ENCODE measurements at places on chromosomes 16 and 17.

DNA sequence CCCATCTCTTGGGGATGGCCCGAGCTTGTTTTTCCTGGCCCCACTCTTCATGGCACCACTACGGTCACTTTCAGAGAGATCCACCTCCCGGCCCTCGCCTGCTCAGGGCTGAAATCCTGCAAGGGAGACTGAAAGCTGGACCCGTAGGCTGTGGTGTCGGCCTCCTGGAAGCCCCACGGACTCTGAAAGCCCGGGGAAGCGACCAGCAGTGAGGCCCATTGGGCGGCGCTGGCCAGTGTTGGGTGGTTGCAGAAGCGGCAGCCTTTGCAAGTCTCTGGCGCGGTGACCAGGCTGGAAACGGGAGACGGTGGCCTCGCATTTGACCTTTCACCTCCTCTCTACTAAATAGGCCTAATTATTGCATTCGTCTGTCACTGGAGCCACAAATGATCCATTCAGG lies 186.0 kb upstream of the FOXF1 start:
- no peak for DNase-seq

GRCh38 chr17:82696916-82697807 lies 1.3 kb downstream of the RAB40B start:
- DNase-seq: no peak

- DNase-seq: no peak
Observed at GRCh38 chr16:81198635-81199034, 39.9 kb upstream of the BCO1 start.

GRCh38 chr16:47778106-47778801 lies 317.1 kb downstream of the PHKB start:
- DNase-seq: no peak

GRCh38 chr17:78572239-78573205 lies 4.7 kb downstream of the DNAH17 start:
- no peak for DNase-seq

DNA sequence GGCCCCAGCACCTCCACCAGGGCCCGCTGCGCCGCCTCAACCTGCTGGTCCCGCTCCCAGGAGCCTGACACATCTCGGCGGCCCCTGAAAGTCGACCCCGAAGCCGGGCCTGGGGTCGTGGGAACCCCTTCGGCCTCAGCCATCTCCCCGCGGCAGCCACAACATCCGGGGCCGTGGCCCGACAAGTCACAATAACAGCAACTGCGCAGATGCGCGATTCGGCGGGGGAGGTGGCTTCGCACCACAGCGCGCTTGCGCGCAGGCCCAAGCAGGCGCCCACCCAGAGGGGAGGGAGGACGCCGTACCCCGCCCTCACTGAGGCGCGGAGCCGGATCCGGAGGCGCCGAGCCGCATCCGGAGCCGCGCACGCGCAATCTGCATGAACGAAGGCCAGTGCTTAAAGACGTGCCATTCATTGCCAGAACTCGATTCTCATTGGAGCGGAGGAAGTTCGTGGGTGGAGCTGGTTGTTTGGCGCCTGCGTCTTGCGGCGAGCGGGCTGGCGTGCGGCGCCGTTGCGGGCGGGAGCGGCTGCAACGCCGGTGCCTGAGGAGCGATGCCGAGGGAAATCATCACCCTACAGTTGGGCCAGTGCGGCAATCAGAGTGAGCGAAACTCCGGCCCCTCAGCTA lies at the start of the genes RETREG3 and TUBG1:
Gene RETREG3 (minus strand): TSS at position 193 of the 632 bp plus-strand sequence. CDS start 50 bp downstream, at position 143.
Gene TUBG1 (plus strand): TSS at position 502 of the 632 bp plus-strand sequence. CDS start 55 bp downstream, at position 557.
- DNase-seq: peak; percentile 99

DNA sequence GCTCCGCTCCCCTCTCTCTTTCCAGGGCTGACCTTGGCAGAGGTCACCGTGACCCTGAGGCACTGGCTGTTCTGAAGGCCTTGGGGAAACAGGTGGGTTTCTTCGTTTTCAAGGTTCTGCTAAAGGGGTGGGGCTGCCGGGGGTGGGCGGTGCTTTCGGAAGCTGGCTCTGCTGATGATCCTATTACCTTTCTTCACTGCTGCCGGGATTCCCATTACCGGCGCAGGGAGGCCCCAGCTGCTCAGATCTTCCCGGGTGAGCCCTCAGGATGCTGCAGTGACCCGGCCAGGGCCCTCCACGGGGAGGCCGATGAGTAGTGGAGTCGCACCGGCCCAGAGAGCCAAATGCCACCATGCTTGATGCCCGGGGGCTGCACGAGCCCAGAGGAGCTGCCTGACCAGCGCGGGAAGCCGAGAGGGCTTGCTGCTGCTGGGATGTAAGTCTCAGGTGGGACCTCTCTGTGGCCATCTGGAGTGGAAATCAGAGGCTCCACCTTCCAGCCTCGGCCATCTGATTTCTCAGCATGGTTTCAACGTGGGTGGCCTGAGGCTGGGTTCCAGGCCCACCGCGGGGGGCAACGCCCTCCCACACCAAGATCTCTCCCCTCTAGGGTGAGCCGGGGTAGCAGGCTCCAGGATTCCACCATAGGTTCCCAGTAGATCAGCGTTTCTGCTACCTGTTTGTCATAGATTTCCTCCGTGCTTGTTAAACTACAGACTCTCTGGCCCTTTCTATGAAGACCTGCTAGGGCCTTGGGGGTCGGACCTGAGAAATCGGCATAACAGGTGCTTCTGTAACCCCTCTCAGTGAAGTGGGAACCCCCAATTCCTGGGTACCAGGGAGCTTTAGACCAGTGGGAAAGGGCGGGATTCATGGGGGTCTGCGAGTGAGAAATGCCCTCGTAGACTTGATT lies 21.6 kb upstream of the ADCY7 start:
- DNase-seq: no peak

- DNase-seq: no peak
Observed at GRCh38 chr17:78852709-78853121, 12.1 kb upstream of the USP36 start.

GRCh38 chr17:57342963-57343589 lies 86.8 kb downstream of the MSI2 start:
- no peak for DNase-seq

DNA sequence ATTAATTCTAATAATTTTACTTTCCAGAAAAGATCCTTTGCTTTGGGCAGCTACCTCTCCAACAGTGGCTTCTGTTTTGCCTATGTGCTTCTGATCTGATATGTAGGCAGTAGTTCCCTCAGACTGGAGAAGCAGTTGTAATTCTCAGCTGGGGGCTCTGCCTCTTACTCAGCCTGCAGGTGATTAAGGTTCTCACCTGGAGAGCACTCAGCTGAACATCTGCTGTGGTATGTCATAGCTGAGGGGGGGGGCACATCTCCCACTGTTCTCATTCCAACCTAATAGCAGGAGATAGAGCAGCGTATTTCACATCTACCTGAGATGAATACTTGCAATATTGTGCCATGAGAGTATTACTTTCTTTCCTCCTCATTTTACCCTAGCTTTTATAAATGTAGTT lies 511.9 kb upstream of the CDH8 start:
- DNase-seq: peak; percentile 67

GRCh38 chr16:3158026-3158509 lies 23.2 kb downstream of the ZNF213 start:
- DNase-seq: no peak

- DNase-seq: peak; percentile 59
Observed at GRCh38 chr16:12436201-12436657, 367.5 kb downstream of the CPPED1 start.

- DNase-seq: no peak
Observed at GRCh38 chr16:66093191-66093590, 273.3 kb upstream of the CDH5 start.

DNA sequence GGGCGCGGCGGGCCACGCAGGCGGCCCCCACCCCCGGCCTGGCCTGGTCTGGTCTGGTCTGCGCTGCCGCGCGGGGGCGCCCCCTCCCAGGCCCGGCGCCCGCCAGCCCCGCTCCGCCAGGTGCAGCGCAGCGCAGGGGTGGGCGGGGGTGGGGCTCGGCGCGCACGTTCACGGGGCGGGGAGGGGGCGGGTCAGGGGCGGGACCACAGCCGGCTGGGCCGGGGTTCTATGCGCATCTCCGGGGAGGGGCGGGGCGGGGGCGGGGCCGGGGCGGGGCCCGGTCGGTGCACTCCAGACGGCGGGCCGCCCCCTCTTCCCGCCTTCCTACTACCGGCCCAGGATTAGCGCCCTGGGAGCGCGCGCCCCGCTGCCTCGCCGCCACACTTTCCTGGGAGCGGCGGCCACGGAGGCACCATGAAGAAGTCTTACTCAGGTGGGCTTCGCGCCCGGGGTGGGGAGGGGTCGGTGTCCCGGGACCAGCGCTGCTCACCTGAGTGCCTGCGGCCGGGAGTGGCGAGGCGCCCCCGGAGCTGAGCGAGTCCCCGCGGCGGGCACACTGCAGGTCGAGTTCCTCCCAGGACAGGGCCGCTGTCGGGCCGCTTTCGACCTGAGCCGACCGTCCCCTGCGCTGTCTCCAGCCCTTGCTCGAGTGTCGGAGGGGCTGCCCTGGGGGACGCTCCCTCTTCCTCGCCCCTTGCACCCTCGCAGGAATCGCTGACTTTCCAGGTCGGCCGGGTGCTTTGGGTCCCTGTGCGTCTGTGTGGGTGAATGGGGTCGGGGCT lies 140.5 kb downstream of the SEC14L1 start:
- DNase-seq: no peak

GRCh38 chr17:81404558-81405165 lies 9.4 kb downstream of the BAHCC1 start:
- peak; percentile 41 for DNase-seq

DNA sequence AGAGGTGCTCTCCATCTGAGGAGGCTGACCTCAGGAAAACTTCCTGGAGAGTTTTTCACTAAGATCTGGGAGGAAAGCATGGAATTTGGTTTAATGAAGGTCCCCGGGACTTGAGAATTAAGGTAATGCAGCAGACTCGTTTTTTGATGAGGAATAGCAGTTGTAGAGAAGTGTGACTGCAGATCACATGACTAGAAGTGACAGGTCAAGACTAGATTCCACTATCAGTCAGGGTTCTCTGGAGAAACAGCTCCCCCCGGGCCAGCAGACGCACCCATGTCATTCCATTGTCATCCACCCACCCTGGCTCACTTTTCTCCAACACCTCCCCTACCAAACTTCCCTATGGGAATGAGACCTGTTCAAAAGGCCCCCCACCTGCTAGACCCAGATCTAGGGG lies 1.9 kb upstream of the DHRS13 start:
- no peak for DNase-seq

- DNase-seq: peak; percentile 82
Observed at GRCh38 chr16:1048442-1049112, 24.0 kb upstream of the SSTR5 start.

- DNase-seq: peak; percentile 61
Observed at GRCh38 chr17:70621566-70621965, 452.2 kb downstream of the KCNJ2 start.

GRCh38 chr17:37255432-37255831 lies 120.4 kb upstream of the C17orf78 start:
- no peak for DNase-seq

DNA sequence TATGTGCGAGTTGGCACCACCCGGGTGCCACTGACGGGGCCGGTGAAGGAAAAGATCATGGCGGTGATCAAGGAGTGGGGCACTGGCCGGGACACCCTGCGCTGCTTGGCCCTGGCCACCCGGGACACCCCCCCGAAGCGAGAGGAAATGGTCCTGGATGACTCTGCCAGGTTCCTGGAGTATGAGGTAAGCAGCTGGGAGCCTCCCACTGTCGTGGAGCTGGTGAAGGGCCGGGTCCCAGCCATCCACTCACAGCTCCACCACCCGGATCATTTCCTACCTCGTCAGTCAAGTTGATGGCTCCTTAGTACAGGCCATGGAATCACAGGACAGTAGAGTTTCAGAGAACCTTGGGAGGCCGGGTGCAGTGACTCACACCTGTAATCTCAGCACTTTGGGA lies 20.0 kb downstream of the ATP2A1 start:
- DNase-seq: no peak

GRCh38 chr16:29903590-29903989 lies 3.3 kb downstream of the ASPHD1 start:
- DNase-seq: no peak

- DNase-seq: no peak
Observed at GRCh38 chr17:44549686-44550085, 7.6 kb upstream of the FZD2 start.

DNA sequence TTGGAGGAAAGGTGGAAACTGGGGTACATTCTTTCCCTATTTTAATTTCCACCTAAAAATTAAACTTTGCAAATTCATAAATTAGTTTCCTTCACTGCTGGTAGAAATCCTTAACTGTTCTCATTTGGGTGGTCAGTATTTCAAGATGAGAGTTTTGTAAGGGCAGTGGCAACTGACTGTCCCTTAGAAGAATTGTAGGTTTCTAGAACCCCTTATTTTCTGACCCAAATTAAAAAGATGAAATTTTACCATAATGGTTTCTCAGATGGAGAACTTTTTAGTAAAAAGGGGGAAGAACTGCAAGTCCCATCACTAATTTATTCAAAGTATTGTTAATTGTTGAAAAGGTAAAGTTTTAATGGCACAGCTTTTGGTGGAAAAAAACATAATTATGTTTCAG lies 5.6 kb downstream of the IGF2BP1 start:
- DNase-seq: no peak

GRCh38 chr16:5461141-5461540 lies 363.5 kb upstream of the EEF2KMT start:
- no peak for DNase-seq

DNA sequence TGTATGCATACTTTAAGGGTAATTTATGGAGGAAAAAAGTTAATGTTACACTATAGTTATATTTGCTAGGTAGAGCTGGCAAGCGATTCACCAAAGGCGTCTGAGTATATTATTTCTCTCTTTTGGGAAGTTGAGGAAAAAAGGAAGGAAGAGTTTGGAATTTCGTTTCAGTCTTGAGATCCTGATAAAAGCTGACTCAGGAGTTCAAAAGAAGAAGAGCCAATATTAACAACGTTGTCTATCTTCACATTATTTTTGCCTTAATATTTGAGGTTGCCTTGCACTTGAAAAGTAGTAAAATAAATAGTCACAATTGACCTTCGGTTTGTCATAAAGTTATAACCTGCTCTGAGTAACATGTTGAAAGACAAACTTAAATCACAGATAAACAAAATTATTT lies 888.6 kb downstream of the KCNJ2 start:
- DNase-seq: no peak

DNA sequence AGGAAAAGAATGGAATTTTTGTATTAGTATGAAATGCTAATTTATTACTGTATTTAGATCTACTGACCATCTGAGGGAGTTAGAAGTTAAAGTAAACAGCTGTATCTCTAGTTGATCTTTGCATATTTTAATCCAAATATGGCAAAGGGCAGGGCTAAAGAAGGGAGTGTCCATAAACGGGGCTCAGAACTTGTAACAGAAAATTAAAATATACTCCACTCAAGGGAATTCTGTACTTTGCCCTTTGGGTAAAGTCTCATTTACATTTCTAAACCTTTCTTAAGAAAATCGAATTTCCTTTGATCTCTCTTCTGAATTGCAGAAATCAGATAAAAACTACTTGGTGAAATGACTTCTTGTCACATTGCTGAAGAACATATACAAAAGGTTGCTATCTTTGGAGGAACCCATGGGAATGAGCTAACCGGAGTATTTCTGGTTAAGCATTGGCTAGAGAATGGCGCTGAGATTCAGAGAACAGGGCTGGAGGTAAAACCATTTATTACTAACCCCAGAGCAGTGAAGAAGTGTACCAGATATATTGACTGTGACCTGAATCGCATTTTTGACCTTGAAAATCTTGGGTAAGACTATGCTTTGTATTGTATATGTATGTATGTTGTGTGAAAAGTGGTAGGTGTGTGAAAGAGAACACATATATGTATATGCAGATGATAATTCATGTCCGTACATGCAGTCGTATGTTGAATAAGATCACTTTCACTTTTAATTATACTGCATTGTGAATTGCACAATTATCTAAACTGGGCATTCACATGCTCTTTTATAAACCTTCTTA lies at the start of gene ASPA:
Gene ASPA (plus strand): TSS at position 186 of the 799 bp plus-strand sequence. CDS start 163 bp downstream, at position 349.
- DNase-seq: no peak
